Osteocyte (in vitro differentiated cells): ENCODE measurements at places on chromosomes 12 and 14.

GRCh38 chr12:62588916-62589315 lies 122.3 kb downstream of the MON2 start:
- no peak for DNase-seq

DNA sequence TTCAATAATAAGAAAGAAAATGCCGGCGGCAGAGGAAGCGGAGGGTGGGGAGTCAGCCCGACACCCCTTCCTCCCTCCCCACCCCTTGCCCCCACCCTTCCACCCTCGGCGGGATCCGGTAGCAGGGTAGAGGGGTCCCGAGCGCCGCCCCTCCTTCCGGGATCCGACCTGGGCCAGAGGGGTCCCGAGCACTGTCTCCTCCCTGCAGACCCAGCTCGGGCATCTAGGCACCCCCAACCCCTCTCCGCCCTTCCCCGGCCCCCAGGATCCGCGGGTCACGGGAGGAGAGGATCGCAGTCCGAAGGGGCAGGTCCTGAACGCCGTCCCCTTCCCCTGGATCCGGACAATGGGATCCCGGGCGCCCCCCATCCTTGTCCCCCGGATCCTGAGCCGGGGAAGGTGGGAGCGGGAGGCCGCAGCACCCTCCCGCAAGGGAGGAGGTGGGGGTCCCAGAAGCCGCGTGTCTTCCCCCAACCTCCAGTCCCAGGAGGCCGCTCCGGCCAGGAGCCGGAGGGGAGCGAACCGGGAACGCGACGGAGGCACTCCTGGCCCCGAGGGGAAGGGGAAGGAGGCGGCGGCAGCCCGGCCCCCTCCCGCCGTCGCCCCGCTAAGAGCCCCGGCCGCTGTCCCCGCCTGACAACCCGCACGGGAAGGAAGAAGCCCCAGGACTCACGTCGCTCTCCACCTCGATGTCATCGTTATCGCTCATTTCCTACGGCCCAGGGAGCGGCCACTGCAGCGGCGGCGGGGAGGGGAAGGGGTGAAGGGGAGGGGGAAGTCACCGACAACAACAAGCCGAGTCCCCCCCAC lies 481 bp downstream of the MAX start:
- DNase-seq: no peak

GRCh38 chr14:72801381-72801812 lies 92.5 kb downstream of the DPF3 start:
- no peak for DNase-seq

GRCh38 chr12:57940915-57941164 lies 527 bp upstream of the ATP23 start:
- no peak for DNase-seq

- no peak for DNase-seq
Observed at GRCh38 chr12:113464852-113465719, 6.6 kb downstream of the LHX5 start.

- DNase-seq: no peak
Observed at GRCh38 chr12:9797722-9798619, 29.3 kb upstream of the KLRF1 start.

GRCh38 chr12:122872815-122873361 lies 23.0 kb downstream of the VPS37B start:
- no peak for DNase-seq

DNA sequence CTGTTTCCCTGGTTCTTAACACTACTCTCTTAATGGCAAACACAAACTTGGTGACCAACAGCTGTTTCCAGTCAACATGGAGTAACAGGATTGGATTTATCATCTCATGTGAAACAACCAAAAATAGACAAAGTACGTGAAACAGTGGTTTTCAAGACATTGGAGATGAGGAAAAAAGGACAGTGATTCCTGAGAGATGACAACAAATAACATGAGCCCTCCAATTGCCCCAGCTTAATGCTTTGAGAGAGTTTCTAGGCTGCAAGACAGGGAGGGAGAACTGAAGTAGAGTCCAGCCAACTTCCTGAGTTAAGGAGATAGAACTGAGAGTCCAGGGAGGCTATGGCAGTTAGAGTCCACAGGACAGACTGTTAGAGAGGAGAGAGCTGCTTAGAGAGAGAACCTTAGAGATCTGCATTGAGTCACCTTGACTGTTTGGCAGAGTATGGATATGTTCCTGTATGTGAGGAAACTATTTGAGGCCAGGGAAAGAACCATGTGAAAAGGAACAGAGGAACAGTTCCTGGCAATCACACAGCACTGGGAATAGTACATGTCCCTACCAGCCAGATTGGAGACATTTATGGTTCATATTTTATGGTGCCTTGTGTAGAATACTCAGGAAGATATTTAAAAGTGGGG lies 106.4 kb downstream of the PCNX1 start:
- DNase-seq: no peak

- DNase-seq: no peak
Observed at GRCh38 chr12:88509347-88509746, 70.9 kb downstream of the KITLG start.

DNA sequence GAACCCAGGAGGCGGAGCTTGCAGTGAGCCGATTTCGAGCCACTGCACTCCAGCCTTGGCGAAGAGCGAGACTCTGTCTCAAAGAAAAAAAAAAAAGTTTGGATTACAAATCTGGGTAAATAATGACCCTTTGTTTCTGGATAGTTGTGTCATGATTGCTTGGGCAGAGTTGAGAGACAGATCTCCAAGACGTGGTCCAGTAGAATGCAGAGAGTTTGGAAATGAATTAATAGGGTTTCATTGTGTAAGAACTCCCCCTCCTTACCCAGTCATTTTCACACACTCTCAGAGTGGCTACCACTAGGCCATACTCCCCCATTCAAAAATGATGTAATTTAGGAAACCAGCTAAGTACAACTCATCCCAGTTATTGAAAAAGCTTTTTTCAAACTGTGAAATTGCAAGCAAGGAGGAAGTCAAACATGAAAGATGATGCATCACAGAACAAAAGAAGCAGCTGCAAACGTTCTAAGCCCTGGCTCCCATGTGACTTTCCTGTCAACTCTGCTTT lies 1331.9 kb downstream of the AACS start:
- DNase-seq: no peak

DNA sequence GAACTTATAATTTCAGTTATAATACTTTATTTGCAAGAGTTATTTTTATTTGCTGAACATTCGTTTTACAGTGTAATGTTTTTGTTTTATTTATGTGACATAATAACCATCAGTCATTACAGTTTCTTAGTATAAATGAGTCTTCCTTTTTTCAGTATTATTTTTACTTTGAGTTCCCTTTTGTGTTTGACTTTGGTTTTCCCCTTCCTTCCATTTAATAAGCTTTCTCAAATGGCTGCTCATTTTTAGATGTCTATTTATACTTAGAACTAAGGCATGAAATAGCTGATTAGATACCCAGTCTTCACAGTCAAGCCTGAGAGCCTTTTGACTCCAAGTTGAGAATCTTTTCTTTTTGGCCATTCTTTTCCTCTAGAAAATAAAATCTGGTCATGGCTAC lies 404.5 kb downstream of the LRFN5 start:
- no peak for DNase-seq

GRCh38 chr12:81221681-81222080 lies 143.8 kb downstream of the ACSS3 start:
- no peak for DNase-seq

DNA sequence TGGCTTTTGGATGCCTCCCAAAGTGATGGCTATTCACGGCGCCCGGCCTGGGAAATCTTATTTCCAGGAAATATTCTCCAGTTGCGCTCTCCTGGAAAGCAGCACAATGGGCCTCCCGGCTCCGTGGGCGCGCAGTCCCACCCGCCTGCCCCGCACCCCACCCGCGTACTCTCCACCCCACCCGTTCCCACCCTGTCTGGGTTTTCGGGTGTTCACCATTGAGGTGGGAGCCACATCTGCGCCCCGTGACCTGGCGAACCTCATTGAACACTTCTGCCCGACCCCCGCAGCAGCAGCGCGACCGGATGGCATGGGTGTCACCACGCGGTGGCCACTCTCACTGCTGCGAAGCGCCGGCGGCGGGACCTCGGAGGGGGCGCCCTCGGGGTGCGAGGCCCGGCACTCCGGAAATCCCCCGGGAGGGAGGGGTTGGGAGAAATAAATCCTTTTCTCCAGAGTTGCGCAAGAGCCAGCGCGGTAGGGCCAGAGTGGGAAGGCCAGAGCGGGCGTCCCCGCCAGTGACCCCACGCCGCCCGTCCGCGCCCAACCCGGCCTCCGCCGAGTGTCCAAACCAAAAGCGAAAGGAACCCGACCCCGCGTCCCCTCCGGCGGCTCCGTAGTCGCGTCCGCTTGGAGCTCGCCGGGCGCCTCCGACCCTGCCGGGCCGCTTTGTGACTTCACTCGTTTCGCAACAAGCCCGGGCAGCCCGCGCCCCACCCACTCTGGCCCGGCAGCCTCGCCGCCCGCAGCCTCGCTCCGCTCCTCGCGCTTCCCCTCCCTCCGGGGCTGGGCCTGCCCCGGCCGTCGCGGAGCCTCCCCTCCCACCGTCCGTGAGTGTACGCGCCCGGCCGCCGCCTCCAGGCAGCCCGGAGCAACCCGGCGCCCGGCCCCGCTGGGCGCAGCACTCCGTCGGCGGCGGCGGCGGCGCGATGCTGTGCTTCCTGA lies at the start of gene DRAM1:
TSS of gene DRAM1 (plus strand) at position 720 of the 945 bp plus-strand sequence. CDS start at position 930, 210 bp downstream.
- peak; percentile 96 for DNase-seq

DNA sequence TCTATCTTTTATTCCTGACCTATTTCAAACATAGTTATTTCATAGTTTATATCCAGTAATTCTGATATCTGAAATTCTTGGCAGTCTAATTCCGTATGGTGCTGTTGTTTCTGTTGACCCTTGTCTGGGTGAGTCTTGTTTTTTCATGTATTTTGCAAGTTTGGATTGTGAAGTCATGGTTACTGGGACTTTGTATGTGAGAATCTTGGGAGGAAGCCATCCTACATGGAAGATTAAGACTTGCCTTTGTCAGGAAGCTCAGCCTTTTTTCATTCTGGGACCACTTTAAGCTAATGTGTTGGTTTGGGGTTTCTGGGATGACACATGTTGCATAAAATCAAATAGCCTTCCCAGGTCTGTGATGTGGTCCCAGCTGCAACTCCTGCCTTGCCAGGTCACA lies 191.6 kb upstream of the E2F7 start:
- no peak for DNase-seq

DNA sequence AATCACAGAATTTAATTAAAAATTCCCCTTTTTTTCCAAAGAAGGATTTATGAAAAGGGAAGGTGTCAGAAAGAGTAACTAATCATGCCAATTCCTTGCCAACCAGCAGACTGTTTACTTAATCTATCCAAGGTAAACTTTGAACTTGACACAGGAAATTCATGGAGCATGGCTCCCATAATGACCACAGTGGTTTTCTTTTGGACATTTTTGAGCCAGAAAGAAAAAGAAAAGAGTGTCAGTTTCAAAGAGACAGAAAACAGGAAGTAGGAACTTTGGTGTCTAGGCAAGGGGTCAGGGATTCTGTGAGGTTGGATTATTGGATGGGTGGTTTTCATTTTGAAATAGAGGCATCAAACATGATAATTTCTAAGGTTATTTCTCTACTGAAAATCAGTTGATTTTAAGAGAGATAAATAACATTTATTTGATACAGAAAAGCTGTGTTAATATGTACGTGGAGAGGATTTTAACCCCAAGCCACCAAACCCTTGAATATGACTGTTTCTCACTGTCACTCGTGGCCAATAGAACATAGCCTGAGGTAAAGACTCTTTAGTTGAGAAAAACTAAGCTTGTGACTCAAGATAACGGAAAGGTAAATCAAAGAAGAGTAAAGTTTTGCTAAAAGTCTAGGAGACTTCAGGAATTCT lies 196.1 kb downstream of the TTC6 start:
- DNase-seq: no peak

- DNase-seq: no peak
Observed at GRCh38 chr12:51270951-51271518, 820 bp upstream of the SMAGP start.

DNA sequence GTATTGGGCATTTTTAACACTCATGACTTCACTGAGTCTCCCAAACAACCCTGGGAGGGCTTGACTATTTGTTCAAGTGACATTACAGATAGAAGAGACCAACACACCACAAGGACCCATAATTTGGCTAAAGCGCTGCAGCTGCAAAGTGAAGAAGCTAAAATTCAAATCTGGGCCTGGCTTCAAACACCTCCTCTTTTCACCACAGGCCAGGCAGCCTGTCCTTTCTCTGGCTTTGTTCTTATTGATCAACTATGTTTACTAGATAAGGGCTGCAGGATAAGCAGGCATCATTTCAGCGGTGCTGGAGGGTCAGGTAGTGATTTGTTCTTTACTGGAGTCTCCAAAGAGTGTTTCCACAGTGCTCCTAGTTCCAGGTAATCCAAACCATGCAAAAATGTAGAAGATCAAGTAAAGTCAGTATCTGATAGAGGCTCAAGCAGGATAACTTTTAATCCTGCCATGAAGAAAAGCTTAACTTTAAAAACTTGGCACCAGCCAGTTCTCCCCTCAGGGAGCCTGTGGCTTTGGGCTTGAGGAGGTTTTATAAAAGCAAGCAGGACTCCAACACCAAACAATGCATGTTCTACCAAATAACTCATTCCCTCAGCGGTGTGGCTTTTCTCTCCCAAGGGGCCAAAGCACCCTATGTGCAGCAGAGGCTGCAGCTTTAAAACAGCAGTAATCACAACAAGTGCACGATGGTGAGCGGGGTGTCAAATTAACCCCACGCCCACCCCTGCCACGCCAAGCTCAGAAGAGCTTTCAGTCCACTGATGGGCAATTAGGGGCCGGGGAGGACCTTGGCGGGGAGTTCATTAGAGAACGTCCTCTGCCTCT lies 16.8 kb downstream of the CLMN start:
- DNase-seq: no peak

- no peak for DNase-seq
Observed at GRCh38 chr12:72110937-72111650, 161.1 kb upstream of the TRHDE start.

- DNase-seq: no peak
Observed at GRCh38 chr14:29037411-29037810, 270.8 kb downstream of the FOXG1 start.

DNA sequence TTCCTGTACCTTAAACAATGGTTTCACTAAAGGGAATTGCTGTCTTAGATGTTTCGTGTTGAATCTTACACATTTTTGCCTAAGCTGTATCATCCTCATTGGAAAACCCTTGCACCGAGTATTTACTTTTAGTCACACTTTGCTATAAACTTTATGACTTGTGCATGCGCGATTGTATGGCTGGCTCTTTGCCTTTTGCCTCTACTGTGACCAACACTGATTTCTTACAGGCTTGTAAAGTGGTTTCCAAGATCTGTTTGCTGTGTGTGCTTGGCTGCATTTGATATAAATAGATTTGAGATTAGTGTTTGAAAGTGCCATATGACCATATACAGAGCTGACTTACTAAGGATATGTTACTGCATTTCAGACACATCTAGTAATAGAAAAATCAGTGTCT lies 40.5 kb downstream of the RASSF3 start:
- DNase-seq: no peak

DNA sequence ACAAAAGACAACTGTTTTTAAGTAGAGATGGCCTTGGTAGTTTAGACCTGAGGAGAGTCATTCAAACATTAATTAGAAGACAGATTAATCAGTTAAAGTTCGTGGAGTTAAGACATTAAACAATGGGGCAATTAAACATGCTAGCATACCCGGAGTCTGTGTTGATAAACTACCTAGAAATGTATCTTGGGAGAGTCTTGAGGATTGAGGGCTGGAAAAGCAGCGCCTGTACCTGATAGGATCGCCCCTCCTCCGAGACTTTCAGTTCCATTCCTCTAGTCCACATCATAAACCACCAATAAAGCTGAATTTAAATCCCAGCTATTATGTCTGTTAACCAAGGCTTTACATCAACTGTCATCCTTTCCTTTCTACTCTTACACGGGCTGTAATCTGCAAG lies 1.0 kb upstream of the KRAS start:
- no peak for DNase-seq

- no peak for DNase-seq
Observed at GRCh38 chr12:124036657-124037109, 63.7 kb downstream of the ZNF664 start.
